ENCODE measurements at places on chromosomes 5 and 9. TPM values are rescaled to one million over a fixed set of nuclear protein-coding genes. Genes with fewer than 3 reads are reported as not detected.

GRCh38 chr9:112086627-112087026 lies 88.5 kb downstream of the SUSD1 start:
- DNase-seq = no peak
- H3K27me3 ChIP-seq = no peaks in the 10 kb centered on the region
- H3K4me1 ChIP-seq = no peaks in the 10 kb centered on the region

DNA sequence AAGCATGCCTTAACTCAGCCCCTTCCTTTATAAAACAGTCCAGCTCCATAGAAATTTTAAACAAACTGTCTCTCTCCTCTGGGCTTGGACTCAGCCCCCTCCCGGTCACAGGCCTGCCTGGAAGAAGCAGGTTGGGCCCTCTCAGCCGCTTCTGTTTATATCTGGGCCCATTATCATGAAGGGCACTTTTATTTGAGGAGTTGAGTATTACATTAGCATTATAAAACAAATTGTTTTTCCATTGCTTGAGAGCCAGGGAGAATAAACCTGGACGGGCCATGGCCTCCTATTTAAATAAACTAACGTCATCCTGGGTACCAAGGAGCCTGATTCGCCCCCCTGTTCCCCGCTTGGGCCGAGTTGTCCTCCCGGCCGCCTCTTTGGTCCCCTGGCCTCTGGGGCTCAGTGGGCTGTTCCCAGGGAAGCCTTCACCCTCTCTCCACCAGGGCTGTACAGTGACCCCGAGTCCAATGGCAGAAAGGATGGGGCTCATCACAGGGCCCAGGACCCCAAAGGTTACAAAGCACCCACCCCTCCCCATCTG lies 13.2 kb downstream of the IRX2 start:
- peaks cover 8% of the 10 kb centered on the region for H3K4me1 ChIP-seq
- no peaks in the 10 kb centered on the region for H3K36me3 ChIP-seq
- H3K4me3 ChIP-seq = no peak overlapping the region
- H3K27ac ChIP-seq = no peak overlapping the region
- peaks cover 73% of the 10 kb centered on the region for H3K27me3 ChIP-seq

The ACSL6 gene
- total RNA-seq = 0.62 TPM

DNA sequence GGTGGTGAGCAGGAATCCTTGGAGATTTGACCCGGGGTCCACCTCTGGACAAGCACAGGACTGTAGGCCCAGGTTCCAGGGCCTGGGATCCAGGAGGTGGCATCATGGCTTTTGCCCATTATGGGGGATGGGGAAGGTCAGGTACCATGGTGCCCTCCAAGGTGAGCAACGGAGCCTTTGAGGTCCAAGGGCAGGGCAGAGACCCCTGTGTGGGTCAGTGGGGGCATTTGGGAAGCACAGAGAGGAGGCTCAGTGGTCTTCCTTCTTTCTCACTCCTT lies 117.7 kb downstream of the RXRA start:
- no peak overlapping the region for H3K4me3 ChIP-seq
- H3K36me3 ChIP-seq = peaks cover 3% of the 10 kb centered on the region
- H3K27ac ChIP-seq = no peak overlapping the region
- no peak for DNase-seq
- peaks cover 41% of the 10 kb centered on the region for H3K4me1 ChIP-seq

- DNase-seq = peak; percentile 47
- peak overlapping the region; percentile 95 for H3K4me3 ChIP-seq
- H3K4me1 ChIP-seq = peaks cover 9% of the 10 kb centered on the region
- H3K27me3 ChIP-seq = no peaks in the 10 kb centered on the region
- H3K36me3 ChIP-seq = peaks cover 2% of the 10 kb centered on the region
- peak overlapping the region; percentile 98 for H3K27ac ChIP-seq
Measured at GRCh38 chr5:112977440-112977861, 853 bp downstream of the DCP2 start.

Data from muscle of leg (tissue), 16 donors.